ENCODE measurements at places on chromosomes 7 and 10.

GRCh38 chr7:135993950-135994349 is 16.8 kb upstream of the MTPN start:
- peaks cover 19% of the 10 kb centered on the region for H3K4me1 ChIP-seq
- no peaks in the 10 kb centered on the region for H3K36me3 ChIP-seq
- no peak overlapping the region for H3K27ac ChIP-seq
- no peaks in the 10 kb centered on the region for H3K27me3 ChIP-seq

- peaks cover 2% of the 10 kb centered on the region for H3K4me1 ChIP-seq
- no peak overlapping the region for H3K27ac ChIP-seq
- H3K36me3 ChIP-seq, result no peaks in the 10 kb centered on the region
- DNase-seq, result no peak
- no peak overlapping the region for H3K4me3 ChIP-seq
Observed at GRCh38 chr10:12549297-12549696, 199.9 kb downstream of the CAMK1D start.

DNA sequence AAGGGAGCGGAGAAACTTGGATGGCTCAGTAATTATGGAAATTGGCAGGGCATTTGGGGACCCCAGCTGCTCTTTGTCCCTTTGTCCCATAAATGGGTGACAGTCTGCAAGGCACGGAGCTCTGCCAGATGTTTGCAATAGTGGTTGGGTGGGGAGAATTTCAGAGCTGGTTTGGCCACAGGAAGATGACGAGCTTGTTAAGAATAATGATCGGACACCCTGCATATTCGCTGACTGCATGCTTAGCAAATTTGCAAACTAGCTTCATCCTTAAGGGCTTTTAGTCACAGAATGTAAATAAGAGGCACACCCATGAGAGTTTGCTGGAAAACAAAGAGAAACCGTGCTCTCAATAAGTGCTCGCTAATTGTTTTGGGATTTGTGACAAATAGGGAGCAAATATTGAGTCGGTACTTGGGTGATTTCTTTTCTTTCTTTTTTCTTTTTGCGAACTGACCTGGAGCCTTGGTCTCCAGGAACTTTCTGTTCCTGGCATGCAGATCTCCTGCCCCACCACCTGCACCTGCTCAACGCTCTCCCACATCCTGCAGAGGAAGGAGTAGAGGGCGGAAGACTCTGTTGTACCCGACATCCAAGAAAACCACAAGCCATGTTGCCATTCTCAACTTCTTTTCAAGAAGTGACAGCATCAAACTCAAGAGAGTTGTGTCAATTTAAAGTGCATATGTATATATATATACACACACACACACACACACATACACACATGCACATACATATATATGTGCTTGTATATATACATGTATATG is 238.9 kb downstream of the CAMK1D start:
- DNase-seq, result peak; percentile 52
- H3K4me1 ChIP-seq, result peaks cover 39% of the 10 kb centered on the region
- H3K27ac ChIP-seq, result peak overlapping the region; percentile 10
- H3K36me3 ChIP-seq, result no peaks in the 10 kb centered on the region
- H3K27me3 ChIP-seq, result no peaks in the 10 kb centered on the region

DNA sequence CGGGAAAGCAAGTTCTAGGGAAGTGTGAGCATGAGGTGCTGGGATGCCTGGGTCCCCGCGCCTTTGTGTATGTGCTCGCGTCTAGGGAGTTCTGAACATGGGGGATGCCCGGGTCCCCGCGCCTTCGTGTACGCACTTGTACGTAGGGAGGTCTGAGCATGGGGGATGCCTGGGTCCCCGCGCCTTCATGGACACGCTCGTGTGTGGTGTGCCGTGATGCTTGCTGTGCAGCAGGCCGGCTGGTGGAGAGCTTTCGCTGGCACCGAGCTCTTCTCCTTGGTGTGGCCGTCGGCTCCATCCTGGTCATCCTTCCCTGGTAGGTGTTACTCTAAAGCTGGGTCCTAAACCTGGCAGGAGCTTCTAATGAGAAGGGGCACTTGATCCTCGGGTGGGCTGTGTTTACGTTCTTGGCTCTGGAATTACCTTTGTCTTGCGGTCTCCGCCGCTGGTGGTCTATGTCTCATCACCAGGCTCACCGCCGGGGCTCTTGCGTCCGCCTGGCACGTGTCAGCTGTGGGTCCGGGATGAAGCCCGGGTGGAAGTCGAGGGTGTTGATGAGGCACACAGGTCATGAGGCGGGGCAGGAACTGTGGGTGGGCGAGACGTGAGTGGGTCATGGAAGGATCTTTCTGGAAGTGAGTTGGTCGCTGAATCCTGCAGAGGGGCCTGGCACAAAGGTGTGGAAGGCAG is 63.5 kb downstream of the DNAJB6 start:
- H3K27ac ChIP-seq, result peak overlapping the region; percentile 67
- no peaks in the 10 kb centered on the region for H3K27me3 ChIP-seq
- DNase-seq, result no peak
- H3K4me1 ChIP-seq, result peaks cover 92% of the 10 kb centered on the region
- H3K4me3 ChIP-seq, result no peak overlapping the region
- peaks cover 5% of the 10 kb centered on the region for H3K36me3 ChIP-seq

GRCh38 chr7:38855386-38855785 is 53.6 kb downstream of the VPS41 start:
- no peak for DNase-seq
- H3K27ac ChIP-seq, result no peak overlapping the region
- no peaks in the 10 kb centered on the region for H3K4me1 ChIP-seq
- H3K4me3 ChIP-seq, result no peak overlapping the region
- peaks cover 2% of the 10 kb centered on the region for H3K36me3 ChIP-seq

GRCh38 chr7:4725014-4725849 is 43.1 kb downstream of the FOXK1 start:
- peak overlapping the region; percentile 62 for H3K4me3 ChIP-seq
- peak; percentile 69 for DNase-seq
- peaks cover 20% of the 10 kb centered on the region for H3K36me3 ChIP-seq
- peak overlapping the region; percentile 46 for H3K27ac ChIP-seq

DNA sequence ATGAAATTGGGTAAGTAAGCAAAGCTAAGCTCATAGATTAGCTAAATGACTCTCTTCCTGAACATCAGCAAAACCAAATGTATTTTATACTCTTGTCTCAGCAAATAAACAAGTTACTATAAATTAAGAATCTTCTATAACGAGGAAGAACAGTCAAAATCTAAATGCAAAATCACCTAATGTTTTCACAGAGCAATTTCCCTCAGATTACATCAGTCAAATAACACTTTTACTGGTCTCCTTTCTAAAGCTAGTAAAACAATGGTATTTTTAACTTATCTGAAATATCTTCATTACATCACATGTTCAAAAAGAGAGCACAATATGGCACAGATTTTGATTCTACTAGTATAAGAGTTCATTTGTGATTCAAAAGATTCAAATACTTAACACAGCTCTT is 16.5 kb upstream of the GPR22 start:
- no peaks in the 10 kb centered on the region for H3K27me3 ChIP-seq

GRCh38 chr10:121053151-121053550 is 202.0 kb downstream of the WDR11 start:
- no peaks in the 10 kb centered on the region for H3K36me3 ChIP-seq
- no peaks in the 10 kb centered on the region for H3K4me1 ChIP-seq
- H3K4me3 ChIP-seq, result no peak overlapping the region
- DNase-seq, result no peak

- H3K4me1 ChIP-seq, result peaks cover 2% of the 10 kb centered on the region
- H3K36me3 ChIP-seq, result no peaks in the 10 kb centered on the region
- no peak for DNase-seq
- no peak overlapping the region for H3K4me3 ChIP-seq
- H3K27me3 ChIP-seq, result no peaks in the 10 kb centered on the region
Observed at GRCh38 chr7:47043304-47043703, 538.6 kb downstream of the TNS3 start.

DNA sequence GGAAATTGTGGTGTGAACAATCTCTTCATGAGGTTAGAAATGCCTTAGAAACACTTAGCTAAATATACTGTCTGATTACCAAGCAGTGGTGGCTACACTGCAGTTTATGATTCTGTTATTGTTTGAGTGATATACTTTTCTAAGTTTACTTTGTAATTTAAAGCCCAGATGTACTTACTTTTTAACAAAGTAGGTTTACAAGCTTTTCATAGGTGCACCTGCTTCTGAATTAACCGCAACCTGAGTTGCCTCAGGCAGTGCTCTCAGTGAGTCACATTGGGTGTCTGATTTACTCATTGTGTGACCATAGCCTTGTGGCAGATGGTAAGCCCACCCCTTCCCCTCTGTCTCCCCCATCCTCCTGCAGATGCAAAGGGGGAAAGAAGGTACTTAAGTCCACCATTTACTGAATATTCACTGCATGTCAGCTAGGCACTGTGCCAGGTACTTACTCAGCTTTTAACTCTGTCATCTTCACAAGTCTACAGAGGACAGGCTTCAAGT is 9.0 kb downstream of the MTURN start:
- no peak for DNase-seq
- H3K36me3 ChIP-seq, result no peaks in the 10 kb centered on the region
- no peaks in the 10 kb centered on the region for H3K27me3 ChIP-seq
- H3K4me1 ChIP-seq, result peaks cover 62% of the 10 kb centered on the region
- no peak overlapping the region for H3K4me3 ChIP-seq
- H3K27ac ChIP-seq, result peak overlapping the region; percentile 83

DNA sequence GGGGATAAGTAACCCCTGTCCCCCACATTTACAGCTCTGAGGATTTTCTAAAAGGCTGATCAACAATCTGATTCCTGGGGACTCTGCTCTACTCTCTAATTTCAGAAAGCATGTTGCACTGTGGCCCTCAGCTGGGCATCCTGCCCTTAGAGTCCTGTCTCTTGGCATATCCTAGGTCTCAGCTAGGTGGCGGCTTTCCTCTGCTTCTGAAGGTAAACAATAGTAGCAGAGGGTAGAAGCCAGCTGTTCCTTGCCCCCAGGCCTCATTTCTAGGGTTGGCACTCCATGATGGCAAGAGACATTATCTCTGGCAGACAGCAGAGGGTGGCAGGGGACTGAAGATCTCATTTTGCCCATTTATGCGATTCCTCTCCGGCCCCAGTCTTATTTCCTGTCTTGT is 77.0 kb downstream of the ADCYAP1R1 start:
- no peaks in the 10 kb centered on the region for H3K36me3 ChIP-seq
- peaks cover 2% of the 10 kb centered on the region for H3K27me3 ChIP-seq
- no peaks in the 10 kb centered on the region for H3K4me1 ChIP-seq
- no peak overlapping the region for H3K4me3 ChIP-seq
- no peak overlapping the region for H3K27ac ChIP-seq

GRCh38 chr10:119253433-119254174 is 46.2 kb downstream of the GRK5 start:
- no peaks in the 10 kb centered on the region for H3K36me3 ChIP-seq
- H3K27me3 ChIP-seq, result no peaks in the 10 kb centered on the region
- H3K4me3 ChIP-seq, result no peak overlapping the region
- H3K27ac ChIP-seq, result no peak overlapping the region

GRCh38 chr10:60964257-60965235 is 20.6 kb upstream of the RHOBTB1 start:
- H3K27me3 ChIP-seq, result no peaks in the 10 kb centered on the region
- no peaks in the 10 kb centered on the region for H3K36me3 ChIP-seq
- H3K4me3 ChIP-seq, result no peak overlapping the region
- no peak overlapping the region for H3K27ac ChIP-seq

DNA sequence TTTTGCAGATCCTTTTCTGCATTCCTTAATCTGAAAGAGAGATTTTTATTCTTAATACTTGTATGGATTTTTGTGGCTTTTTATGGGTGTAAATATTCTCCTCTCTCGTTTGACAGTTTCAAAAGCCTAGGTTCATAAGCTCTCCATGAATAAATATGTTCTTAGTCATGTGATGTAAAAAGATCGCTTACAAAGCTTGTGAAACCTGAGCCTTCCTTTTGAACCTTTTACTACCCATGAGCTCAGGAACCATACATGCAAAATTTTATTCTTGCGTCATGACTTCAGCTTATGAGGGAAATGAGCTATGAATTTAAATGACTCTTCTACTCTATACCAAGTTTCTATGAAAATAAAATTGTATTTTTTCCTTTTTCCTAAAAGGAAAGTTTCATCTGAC is 98.7 kb downstream of the POLL start:
- H3K4me1 ChIP-seq, result no peaks in the 10 kb centered on the region
- no peaks in the 10 kb centered on the region for H3K27me3 ChIP-seq
- H3K36me3 ChIP-seq, result no peaks in the 10 kb centered on the region
- no peak overlapping the region for H3K27ac ChIP-seq
- no peak overlapping the region for H3K4me3 ChIP-seq

DNA sequence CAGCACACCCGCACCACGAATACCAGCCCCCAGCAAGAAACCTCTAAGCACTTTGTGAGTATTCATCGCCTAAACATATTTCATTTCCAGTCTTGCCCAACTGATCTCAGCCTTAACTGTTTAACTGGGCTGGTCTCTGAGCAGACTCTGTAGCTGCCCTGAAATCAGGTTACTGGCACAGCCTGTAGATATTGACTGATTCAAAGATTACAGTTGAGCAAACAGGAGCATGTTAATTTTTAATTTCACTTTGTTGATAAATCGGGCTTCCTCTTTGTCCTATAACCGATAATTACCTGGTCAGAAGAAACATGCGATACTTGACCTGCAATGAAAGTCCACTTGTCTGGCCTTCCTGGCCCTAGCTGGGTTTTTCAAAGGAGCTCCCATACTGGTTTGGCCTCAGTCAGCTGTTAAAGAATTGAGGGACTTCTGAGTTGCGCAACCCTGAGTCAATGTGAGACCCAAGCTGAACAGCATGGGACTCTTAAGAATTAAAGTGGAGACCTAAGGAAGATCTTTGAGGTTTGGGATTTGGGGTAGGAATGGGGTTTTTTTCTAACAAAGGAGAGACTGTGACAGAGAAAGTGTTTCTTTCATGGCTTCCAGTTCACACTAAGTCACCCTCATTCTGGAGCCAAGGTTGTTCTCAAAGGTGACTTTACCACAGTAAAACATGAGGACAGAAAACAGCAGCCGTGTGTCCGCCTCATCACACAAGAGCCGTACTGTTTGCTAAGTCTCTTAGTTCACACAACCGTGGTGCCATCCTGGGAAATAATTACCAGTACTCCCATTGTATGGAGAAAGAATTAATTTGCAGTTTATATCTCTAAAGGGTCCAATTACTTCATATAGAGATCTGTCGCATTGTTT is 75.9 kb downstream of the PPP1R3C start:
- no peak overlapping the region for H3K27ac ChIP-seq
- no peaks in the 10 kb centered on the region for H3K4me1 ChIP-seq
- no peaks in the 10 kb centered on the region for H3K27me3 ChIP-seq
- H3K4me3 ChIP-seq, result no peak overlapping the region
- DNase-seq, result no peak
- no peaks in the 10 kb centered on the region for H3K36me3 ChIP-seq

- H3K4me3 ChIP-seq, result no peak overlapping the region
- H3K36me3 ChIP-seq, result no peaks in the 10 kb centered on the region
- no peaks in the 10 kb centered on the region for H3K27me3 ChIP-seq
- no peaks in the 10 kb centered on the region for H3K4me1 ChIP-seq
- no peak for DNase-seq
Observed at GRCh38 chr7:90625051-90625450, 28.9 kb downstream of the CDK14 start.

All from common myeloid progenitor, CD34-positive (primary cell).